Fibroblast of villous mesenchyme (primary cell): ENCODE measurements at places on chromosomes 1 and 21. TPM values are rescaled to one million over a fixed set of nuclear protein-coding genes. Genes with fewer than 3 reads are reported as not detected.

Gene UBIAD1
- total RNA-seq = 9.0 and 9.5 TPM in 2 replicates

Gene TLCD4
- total RNA-seq = 0.32 and 0.86 TPM in 2 replicates

Gene CD34
- total RNA-seq = 0.32 and 0.43 TPM in 2 replicates

Gene CRNN
- total RNA-seq = not detected in 2 replicates

Gene SOX13
- 11.6 and 14.7 TPM in 2 replicates for total RNA-seq

Gene MYOG
- total RNA-seq = not detected in 2 replicates

Gene LAD1
- total RNA-seq = not detected in 2 replicates
